NCI-H1105 treated with DMSO at 0.1 percent for 48 hours (cell line): ENCODE measurements at places on chromosomes 16 and 17.

DNA sequence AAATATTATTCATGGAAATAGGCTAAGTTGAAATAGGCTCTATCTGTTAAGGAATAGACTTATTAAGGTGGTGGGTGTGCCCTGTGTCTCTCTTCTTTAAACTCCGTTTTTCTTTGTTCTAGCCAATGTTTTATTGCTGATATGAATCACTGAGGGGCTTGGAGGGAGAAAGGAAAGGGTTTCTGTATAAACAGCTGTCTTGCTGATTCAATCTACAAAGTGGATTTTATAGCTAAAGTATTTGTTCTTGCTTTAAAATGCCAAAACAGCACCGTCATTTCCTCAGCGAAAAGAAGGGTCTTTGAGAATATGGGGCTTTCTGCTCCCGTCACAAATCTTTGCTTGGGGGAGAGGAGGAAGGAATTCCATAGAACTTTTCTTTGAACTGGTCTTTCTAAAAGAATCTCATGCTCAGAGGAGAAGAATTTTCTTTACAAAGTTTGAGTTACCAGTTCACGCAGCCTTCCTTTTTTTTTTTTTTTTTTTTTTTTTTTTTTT lies 39.3 kb downstream of the MSI2 start:
- DNase-seq = peak; percentile 57

- DNase-seq = no peak
Measured at GRCh38 chr16:17331071-17331607, 139.6 kb downstream of the XYLT1 start.

DNA sequence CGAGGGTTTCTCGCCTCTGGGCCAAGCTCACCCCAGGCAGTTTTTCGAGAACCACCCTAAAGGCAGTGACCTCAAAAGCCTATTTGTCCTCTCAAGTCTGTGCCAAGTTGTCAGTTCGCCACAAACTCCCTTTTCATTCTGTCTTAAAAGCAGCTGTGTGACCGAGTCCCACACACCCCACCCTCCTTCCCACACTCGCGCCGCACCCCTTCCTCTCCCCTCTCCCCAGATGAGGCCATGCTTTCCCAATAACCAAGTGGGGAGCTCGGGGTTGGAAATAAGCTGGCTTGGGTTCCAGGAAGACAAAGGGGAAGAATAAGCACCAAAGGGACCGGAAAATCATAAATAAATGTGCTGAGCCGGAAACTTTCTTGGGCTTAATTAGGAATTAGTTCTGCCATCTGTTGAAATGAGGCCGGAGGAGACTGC lies 36.7 kb downstream of the GRIN2C start:
- no peak for DNase-seq

- no peak for DNase-seq
Measured at GRCh38 chr16:57618296-57619132, 9.9 kb upstream of the ADGRG1 start.

GRCh38 chr16:80066805-80067580 lies 466.5 kb upstream of the MAF start:
- DNase-seq = peak; percentile 76

- no peak for DNase-seq
Measured at GRCh38 chr17:57391857-57392471, 135.6 kb downstream of the MSI2 start.

DNA sequence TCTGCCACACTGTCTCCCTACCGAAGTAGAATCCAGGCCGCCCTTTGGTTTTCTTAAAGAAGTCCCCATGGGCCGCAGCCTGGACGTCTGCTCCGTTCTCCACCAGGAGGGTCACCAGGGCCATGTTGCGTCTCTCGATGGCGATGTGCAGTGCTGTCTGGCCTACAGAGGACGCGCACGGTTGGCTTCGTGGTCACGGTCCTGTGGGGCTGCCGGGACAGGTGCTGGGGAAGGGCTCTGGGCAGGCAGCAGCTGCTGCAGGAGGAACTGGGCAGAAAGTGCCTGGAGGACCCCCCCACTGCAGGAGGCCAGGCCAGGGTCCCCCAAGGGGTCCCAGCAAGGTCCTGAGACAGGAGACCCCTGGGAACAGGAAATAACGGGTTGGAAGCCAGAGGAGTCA lies 19.0 kb downstream of the TRPV1 start:
- DNase-seq = no peak
